Thoracic aorta (tissue), 2 donors: ENCODE measurements at places on chromosomes 4 and X. TPM values are rescaled to one million over a fixed set of nuclear protein-coding genes. Genes with fewer than 3 reads are reported as not detected.

- no peak for DNase-seq
Measured at GRCh38 chrX:133335027-133335426, 80.3 kb downstream of the GPC4 start.

DNA sequence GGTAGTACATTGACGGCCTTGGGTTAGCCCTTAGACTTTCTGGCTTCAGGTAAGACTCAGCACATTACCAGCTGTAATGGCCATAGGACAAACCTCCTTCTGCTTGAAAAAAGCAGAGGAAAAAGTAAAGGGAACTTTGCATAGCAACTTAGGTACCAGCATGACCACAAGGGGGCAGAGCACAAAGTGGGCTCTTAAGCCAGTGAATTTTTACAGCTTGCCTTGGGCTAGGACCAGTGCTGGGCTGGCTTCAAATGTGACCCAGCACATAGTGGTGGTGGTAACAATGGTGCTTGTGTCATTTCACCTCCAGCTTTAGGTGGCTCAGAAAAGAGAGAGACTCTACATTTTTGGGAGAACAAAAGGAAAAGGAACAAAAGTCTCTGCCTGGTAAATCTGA lies 66.1 kb downstream of the KLHL4 start:
- no peak for DNase-seq

The EGFL6 gene
- not detected for total RNA-seq

The NXF2B gene
- not detected for total RNA-seq

DNA sequence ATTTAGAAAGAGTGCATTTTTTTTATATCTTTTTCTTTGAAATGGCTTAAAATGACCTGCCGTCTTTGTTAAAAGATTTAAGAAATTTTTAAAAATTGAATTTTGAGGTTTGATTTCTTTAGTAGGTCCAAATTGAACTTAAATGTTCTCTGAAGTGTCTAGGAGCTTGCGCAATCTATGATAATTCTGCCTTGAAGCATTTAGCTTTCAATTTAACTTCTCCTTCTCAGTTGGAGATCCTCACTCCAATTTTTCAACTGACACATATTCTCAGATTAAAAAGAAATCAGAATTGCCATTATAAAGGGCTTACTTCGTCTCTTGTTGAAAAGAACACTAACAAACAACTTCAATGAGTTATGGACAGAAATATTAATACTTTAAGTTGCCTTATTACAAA lies 273.5 kb downstream of the TMA16 start:
- no peak for DNase-seq

The SMARCA1 gene
- 34.0 TPM for total RNA-seq

The OTC gene
- total RNA-seq, result not detected

DNA sequence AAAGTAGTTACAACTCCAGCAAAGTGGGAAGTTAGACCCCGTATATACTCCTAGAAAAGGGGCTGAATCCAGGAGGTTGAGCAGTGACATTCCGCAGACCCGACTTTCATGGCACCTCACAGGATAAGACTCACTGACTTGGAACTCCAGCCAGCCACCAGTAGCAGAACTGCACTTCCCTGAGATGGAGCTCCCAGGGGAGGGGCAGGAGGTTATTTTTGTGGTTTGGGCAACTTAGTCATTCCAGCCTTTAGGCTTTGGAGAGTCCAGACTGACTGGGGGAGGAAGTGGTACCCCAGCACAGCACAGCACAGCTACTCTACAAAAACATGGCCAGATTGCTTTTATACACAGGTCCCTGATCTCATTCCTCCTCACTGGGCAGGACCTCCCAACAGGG lies 319.1 kb downstream of the PCDH19 start:
- no peak for DNase-seq

DNA sequence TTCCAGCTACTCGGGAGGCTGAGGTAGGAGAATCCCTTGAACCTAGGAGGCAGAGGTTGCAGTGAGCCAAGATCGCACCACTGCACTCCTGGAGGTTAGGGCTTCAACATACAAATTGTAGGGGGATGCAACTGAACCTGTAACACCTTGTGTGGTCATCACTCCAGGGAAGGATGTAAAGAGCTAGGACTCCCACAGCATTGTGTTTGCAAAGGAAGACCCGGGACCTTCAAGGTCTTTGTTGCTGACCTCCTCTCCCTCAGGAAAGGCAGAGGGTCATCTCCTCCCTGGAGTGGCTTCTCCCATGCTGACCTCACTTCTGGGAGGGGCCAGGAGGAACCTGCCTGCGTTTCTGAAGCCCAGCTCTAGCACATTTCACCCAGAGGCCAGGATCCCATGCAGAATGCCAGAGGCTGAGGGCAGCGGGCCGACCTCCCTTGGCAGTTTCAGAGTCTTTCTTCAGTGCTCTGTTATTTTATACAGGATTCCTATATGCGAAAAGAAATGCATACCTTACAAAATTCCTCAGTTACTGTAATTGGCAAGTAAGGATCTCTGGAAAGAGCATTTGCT lies 80.2 kb downstream of the HTRA3 start:
- no peak for DNase-seq

The CENPI gene
- 2.4 TPM for total RNA-seq

- no peak for DNase-seq
Measured at GRCh38 chrX:18894156-18894555, 89.8 kb downstream of the PHKA2 start.

DNA sequence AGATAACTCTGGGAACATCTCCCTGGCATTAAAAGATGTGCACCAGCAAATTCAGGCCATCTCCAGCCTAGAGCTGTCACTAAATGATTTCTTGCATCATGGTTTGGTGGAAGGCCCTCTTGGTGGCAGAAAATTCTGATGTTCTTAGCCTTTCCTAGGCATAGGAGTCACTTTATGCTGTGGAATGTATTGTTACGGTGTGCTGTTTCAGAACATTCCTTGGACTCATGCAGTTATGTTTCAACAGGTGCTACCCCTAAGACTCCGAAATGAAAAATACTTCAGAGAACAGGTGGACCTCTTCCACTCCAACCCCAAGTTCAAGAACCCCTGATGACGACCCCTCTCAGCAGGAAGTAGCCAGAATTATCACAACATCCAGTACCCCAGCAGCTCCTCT lies 20.3 kb upstream of the PAPSS1 start:
- DNase-seq, result no peak

GRCh38 chr4:57190601-57191481 lies 80.7 kb upstream of the IGFBP7 start:
- DNase-seq, result no peak

The HTATSF1 gene
- total RNA-seq, result 47.2 TPM

GRCh38 chr4:155582971-155583437 lies 83.6 kb upstream of the GUCY1A1 start:
- no peak for DNase-seq

DNA sequence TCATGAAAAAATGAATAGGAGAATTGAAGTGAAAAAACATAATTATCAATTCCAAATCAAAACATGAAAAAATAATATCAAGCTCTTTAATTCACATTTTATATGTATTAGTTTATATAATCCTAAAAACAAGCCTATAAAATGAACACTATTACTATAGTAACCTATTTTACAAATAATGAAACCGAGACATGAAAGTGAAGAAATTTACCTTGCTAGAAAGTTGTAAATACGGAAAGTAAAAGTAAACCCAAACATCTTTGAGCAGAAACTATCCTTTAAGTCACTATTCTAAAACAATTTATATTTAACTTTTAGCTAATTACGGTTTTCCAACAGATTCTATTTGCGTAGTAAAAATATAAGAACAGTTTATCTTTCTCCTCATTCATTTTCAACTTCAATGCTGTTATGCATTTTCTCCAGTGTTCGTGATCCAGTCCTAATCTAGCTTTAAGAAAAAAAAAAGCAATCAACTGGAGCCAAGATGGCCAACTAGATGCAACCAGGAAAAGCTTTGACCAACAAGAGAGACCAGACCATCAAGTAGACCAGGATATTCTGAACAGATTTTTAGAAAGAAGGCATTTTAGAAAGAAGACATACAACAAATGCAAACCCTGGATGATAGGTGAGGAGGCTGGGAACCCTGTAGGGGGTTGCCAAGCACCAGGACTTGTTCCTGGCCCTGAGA lies 67.0 kb downstream of the DDX53 start:
- DNase-seq, result no peak

The ATP2B3 gene
- 0.85 TPM for total RNA-seq

The ZNF330 gene
- 37.5 TPM for total RNA-seq

The SSX2B gene
- total RNA-seq, result not detected

DNA sequence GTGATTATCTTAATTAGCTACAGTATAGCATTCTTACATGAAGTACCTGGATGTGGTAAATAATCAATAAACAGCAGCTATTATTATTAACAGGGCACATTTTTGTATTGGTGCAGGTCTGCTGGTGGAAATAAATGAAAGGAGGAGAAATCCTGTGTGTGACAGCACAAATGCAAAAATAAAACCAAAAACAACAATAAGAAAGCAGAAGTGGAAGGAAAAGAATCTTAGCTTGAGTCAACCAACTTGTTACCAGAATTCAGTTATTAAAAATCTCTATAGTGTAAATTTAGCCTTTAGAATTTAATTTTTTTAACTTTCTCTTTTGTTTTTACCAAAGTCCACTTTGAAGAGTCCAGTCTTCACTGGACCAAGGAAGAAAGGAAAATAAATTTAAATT lies 63.1 kb upstream of the LSM6 start:
- no peak for DNase-seq

The STK26 gene
- 7.7 TPM for total RNA-seq

GRCh38 chr4:173525118-173526011 lies 4.7 kb downstream of the HAND2 start:
- DNase-seq, result no peak

- no peak for DNase-seq
Measured at GRCh38 chr4:16710198-16710597, 188.2 kb downstream of the LDB2 start.

DNA sequence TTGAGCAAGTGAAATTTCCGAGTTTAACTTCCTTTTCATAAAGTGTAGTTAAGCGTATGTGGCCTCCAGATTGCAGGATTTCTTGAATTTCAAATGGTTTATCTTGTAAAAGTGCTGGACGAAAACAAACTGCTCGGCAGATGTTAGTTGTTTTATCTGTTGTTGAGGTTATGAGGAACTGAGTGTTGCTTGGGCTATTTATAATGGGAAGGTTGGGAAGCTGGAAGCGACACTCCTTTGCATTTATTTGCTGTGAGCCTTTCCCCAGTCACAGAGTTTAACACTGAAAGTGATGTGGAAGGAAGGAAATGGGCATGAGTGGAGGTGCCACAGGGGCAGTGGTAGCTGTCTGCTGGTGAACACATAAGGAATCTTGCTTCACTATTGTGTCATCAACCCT lies 284.9 kb downstream of the PCDH7 start:
- DNase-seq, result no peak

DNA sequence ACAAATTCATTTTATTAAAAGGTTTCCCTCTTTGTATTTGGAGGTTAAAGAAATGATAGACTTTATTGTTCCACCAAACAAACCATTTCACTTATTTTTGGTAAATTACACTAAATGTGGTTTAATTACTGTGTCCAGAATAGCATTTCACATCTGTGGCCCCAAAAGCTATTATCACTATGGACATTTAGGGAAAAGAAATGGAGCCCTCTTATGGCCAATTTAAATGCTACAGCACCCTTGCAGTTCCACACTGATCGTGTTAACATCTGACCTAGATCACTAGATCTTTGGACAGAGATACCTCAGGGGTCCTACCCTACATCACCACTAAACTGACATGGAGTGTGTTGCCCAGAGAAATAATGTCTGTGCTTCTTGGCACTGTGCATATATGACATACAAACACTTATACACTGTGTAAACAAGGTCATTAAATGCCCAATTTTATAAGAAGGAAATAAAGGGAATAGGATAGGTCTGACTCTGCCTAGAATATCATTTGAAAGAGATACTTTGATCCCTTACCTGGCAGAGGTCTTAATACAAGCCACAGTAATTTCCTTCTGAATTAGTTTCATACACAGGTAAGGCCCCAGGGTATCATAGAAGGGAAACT lies 163.9 kb downstream of the KDR start:
- DNase-seq, result no peak

The BEND2 gene
- not detected for total RNA-seq

- no peak for DNase-seq
Measured at GRCh38 chr4:21769404-21770147, 179.0 kb downstream of the KCNIP4 start.

DNA sequence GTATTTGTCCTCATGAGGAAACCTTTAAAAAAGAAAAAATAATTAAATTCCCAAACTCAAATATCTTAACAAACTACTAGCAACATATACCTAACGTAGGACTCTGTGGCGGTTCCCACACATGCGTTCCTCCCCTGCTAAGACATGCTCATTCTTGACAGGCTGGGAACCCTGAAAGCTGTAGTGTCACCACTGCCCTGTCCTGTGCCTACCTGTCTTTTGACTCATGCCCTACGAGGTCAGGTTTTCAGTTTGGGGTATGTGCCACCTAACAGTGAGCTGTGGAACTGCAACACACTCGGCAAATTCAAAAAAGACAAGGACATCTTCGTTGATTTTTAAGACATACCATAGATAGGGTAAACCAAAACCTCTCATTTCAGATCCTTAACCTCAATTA lies 17.8 kb downstream of the IDS start:
- DNase-seq, result no peak

The FAM241A gene
- 3.2 TPM for total RNA-seq

The F8A2 gene
- not detected for total RNA-seq

DNA sequence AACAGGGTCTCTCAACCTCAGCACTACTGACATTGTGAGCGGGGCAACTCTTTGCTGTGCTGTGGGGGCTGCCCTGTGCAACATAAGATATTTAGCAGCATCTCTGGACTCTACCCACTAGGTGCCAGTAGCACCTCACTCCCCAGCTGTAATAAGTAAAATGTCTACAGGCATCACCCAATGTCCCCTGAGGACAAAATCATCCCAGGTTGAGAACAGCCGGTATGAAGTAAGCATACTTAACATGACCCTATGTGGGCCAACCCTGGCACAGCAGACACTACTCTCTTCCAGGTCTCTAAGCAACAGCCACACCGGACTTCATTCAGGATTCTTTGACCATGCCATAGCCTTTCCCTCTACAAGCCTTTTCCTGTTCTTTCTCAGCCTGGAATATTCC lies 10.5 kb upstream of the MGST2 start:
- no peak for DNase-seq

DNA sequence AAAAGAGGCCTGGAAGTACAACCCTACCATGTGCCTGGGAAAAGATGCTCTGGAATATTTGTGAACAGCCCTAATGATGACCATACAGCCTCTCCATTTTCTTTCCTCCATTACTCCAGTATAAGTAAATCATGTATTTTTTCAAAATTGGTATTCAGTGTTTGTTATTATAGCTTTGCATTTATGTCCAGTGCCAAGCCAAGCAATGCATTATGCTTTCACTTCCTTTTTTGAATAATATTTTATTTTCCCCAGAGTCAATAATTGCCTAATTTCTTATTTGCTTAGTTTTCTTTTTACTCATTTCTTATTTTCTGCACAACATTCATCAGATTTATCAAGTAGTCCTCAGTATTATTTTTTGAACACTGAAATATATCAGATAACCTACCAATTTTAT lies 49.3 kb upstream of the EOLA2 start:
- no peak for DNase-seq

The TGIF2LX gene
- total RNA-seq, result not detected
